Thyroid gland (tissue), 4 donors: ENCODE measurements at places on chromosomes 2 and 18. TPM values are rescaled to one million over a fixed set of nuclear protein-coding genes. Genes with fewer than 3 reads are reported as not detected.
A peak's percentile ranks its signal among the peaks of the same experiment; 100 is the strongest.

Gene AGXT
- not detected for total RNA-seq

Gene ZBTB7C
- total RNA-seq, result 41.7 TPM

Gene DSC3
- total RNA-seq, result 1.5 TPM

DNA sequence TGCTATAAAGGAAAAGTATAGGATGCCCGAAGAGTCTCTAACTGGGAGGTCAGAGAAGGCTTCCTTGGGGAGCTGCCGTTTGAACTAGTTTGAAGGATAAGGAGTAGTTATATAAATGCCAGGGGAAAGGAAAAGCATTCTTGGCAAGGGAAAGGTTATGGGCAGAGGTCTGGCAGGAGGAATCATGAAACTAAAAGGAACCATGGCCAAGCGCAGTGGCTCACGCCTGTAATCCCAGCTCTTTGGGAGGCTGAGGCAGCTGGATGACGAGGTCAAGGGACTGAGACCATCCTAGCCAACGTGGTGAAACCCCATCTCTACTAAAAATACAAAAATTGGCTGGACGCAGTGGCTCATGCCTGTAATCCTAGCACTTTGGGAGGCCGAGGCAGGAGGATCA lies 100.6 kb upstream of the MSH2 start:
- peaks cover 33% of the 10 kb centered on the region for H3K4me1 ChIP-seq
- H3K36me3 ChIP-seq, result no peaks in the 10 kb centered on the region
- DNase-seq, result no peak
- no peak overlapping the region for H3K4me3 ChIP-seq

- no peaks in the 10 kb centered on the region for H3K36me3 ChIP-seq
- DNase-seq, result no peak
- H3K27ac ChIP-seq, result no peak overlapping the region
- H3K4me3 ChIP-seq, result no peak overlapping the region
- no peaks in the 10 kb centered on the region for H3K4me1 ChIP-seq
Observed at GRCh38 chr2:216650626-216651257, 17.5 kb downstream of the IGFBP2 start.

DNA sequence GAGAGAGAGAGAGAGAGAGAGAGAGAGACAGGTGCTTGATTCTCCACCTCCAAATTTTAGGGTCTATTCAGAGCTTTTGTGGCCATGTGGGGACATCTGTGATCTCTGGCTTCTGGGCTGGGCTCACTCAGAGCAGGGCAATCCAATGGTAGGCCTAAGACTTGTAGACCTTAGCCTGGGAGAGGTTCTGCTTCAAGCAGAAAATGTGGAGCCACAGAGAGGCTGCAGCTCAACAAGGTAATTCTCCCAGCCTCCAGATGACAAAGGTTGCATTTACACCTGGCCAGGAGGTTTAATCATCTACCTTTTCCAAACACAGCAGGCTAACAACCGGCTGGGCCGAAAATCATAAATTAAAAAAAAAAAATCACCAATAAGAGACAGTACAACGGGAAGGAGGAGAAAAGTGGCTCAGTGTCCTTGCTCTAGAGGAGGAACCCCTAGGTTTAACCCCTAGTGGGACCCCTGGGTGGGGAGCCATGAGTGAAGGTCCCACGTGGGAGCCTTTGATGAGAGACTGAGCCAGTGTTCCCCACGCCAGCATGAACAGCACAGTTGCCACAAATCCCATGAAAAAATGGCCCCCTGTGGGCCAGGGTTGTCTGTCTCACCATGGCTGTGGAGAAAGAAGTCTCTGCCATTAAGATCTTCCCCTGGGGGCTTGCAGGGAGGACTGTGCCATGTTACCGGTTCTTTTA lies 124.0 kb upstream of the GATA6 start:
- DNase-seq, result no peak
- no peaks in the 10 kb centered on the region for H3K27me3 ChIP-seq
- H3K27ac ChIP-seq, result no peak overlapping the region
- H3K4me1 ChIP-seq, result peaks cover 8% of the 10 kb centered on the region

- H3K4me3 ChIP-seq, result peak overlapping the region; percentile 36
- H3K36me3 ChIP-seq, result no peaks in the 10 kb centered on the region
- H3K27me3 ChIP-seq, result no peaks in the 10 kb centered on the region
- peak overlapping the region; percentile 80 for H3K27ac ChIP-seq
Observed at GRCh38 chr18:25348386-25349130, 3.4 kb downstream of the ZNF521 start.

DNA sequence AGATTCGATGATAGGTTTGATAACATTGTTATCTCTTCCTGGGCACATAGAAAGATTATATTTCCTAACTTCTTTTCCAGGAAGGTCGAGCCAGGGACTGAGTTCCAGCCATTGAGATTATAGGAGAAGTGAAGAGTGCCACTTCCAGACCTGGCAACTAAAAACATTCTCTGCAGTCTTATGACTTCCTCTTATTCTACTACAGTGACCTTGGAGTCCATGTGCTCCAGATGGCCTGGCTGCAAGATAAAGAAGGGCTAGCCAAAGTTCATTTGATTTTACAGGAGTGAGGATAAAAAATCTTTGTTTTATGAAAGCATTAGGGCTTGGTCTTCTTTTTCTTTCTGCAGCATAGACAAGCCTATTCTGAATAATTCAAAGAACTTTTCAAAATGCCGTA lies 363.0 kb downstream of the FSIP2 start:
- H3K27ac ChIP-seq, result no peak overlapping the region
- H3K36me3 ChIP-seq, result no peaks in the 10 kb centered on the region
- DNase-seq, result no peak
- H3K4me3 ChIP-seq, result no peak overlapping the region

DNA sequence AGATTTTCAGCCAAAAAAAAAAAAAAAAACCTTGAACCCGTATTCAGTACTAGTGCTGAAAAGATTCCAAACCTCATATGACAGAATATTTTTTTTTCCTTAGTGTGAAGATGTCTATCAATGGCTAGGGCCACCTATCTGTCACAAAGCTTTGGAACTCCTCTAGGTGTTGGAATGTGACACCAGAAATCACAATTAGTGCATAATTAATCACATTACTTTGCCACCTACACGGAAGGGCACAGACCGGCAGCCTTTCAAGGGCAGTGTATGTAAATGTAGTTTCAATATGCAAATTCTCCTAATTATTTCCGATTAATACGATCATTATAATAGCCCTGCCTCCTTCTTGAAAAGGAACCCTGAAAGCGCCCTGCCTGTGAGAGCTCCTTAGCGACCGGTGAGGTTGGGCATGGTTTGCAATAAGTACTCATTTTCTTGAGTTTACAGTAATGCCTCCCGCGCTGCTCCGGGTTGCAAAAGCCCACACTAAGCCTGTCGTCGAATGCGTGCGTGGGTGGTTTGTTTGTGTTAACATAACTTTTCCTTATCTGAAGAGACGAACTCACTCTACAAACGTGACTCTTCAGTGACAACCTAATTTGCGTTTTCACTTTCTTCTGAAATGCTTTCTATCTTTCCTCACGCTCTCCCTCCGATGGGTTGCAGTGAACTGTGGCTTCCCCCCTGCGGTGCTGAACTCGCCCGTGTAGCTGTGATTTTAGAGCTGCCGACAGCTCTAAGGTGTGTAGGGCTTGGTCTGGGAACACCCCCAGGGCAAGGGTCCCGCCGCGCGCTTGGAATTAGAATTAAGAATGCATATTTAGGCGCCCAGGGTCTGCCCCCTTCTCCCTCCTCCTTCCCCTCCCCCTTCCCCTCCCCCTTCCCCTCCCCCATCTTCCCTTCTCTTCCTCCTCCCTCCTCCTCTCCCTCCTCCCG lies 765 bp upstream of the ID2 start:
- H3K27me3 ChIP-seq, result no peaks in the 10 kb centered on the region
- H3K4me3 ChIP-seq, result peak overlapping the region; percentile 73
- peaks cover 31% of the 10 kb centered on the region for H3K4me1 ChIP-seq
- no peaks in the 10 kb centered on the region for H3K36me3 ChIP-seq

DNA sequence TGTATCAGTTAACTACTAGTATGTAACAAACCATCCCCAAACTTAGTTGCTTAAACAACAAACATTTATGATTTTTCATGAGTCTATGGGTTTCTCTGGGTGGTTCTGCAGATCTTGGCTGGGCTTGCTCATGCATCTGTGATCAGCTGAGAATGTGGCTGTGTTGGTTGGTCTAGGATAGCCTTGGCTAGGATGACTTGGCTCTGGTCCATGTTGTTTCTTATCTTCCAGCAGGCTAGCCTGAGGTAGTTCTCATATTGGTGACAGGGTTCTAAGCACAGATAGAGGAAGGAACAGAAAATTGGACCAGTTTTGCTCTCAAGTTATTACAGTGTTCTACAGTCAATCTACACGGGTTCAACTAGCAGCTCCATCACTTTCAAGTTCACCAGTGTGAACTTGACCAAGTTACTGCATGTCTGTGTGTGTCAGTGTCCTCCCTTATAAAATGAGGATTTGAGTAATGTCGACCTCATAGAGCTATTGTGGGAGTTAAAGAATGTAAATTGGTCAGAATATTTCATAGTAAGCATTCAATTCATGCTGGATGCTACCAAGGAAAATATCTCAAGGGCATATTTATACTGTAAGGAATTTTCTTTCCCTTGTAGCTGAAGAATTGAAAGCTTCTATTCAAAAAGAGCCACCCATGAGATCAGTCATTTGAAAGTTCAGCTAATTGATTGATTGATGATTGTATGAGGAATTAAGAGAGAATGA lies 65.3 kb downstream of the MYO3B start:
- H3K4me3 ChIP-seq, result no peak overlapping the region
- H3K4me1 ChIP-seq, result no peaks in the 10 kb centered on the region
- DNase-seq, result no peak
- no peaks in the 10 kb centered on the region for H3K27me3 ChIP-seq
- H3K36me3 ChIP-seq, result no peaks in the 10 kb centered on the region

DNA sequence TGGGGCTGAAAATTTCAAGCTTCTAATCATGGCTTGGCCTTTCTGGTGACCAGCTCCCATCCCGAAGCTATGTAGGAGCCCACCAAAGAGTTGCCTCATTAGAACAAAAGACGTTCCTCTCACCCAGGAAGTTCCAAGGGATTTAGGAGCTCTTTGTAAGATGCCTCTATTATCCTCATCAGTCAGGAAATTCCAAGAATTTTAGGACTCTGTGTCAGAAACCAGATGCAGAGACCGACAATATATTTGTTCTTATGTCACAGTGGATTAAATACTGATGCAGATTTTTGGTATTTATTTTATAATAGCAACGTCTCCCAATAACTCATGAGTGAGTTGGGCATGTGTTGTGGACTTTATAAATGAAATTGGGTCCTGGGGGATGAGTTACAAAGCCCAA lies 91.8 kb upstream of the SKOR2 start:
- H3K27ac ChIP-seq, result no peak overlapping the region
- no peaks in the 10 kb centered on the region for H3K4me1 ChIP-seq
- no peaks in the 10 kb centered on the region for H3K27me3 ChIP-seq
- H3K36me3 ChIP-seq, result no peaks in the 10 kb centered on the region
- DNase-seq, result no peak
- no peak overlapping the region for H3K4me3 ChIP-seq

GRCh38 chr2:230877116-230877758 lies 12.5 kb downstream of the ITM2C start:
- H3K4me3 ChIP-seq, result no peak overlapping the region
- no peaks in the 10 kb centered on the region for H3K36me3 ChIP-seq
- H3K27ac ChIP-seq, result no peak overlapping the region
- no peaks in the 10 kb centered on the region for H3K4me1 ChIP-seq

DNA sequence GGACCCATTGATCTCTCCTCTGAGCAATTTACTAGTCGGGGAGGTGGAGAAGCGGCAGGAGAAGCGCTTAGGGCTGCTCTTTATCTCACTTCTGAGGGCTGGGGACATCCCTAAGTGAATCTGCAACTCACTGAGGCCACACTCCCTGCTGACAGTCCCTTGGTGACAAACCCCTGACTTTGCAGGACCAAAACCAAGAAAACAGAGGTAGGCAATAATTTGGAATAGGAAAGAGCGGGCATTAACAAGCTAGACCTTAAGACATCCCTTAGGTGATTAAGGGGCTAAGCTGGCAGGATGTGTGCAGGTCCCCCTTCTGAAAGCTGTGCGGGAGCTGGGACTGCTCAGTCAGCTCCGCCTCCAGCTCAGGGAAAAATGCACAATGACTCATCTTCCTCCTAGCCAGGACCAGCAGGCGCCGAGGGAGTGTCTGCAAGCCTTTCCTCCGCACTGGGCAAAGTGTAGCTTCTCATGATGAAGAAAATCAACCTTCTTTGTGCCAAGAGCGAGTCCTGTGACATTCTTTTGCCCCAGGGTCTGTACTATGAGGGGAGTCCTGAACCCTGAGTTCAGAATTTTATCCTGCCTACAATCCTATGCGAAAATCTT lies 63.3 kb downstream of the BOD1L2 start:
- no peak overlapping the region for H3K27ac ChIP-seq
- no peaks in the 10 kb centered on the region for H3K4me1 ChIP-seq
- no peak overlapping the region for H3K4me3 ChIP-seq

DNA sequence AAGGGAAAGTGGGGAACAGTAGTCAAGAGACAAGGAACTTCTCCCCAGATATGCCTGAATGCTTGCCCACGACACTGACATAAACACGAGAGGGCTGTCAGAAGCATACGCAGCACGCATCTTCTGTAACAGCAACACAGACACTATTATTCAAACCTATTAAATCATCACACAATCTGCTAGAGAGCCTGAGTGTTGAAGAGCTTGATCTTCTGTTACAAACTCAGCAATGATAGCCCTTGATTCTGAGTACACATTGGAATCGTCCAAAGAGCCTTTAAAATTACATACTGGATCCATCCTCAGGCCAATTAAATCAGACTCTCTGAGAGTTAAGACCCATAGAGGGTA lies 111.6 kb downstream of the ZNF521 start:
- no peaks in the 10 kb centered on the region for H3K36me3 ChIP-seq
- H3K27me3 ChIP-seq, result no peaks in the 10 kb centered on the region
- no peak overlapping the region for H3K27ac ChIP-seq
- DNase-seq, result no peak
- H3K4me1 ChIP-seq, result no peaks in the 10 kb centered on the region

DNA sequence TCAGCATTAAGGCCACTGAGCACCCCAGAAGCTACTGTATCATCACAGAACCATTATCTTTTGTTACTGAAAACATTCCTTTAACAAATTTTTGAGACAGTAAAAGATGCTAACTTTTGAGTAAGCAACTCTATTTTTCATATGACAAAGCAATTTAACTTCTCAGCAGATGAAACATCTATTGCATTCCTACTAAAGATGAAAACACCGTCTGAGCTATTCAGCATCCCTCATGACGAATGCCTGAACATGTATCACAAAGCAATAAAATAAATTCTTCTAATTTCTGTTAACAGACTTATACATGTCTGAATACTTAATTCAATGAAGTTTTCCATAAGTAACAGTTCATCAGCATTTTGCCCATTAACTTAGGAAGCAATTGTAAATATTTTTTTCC lies 23.9 kb downstream of the CHN1 start:
- H3K4me3 ChIP-seq, result no peak overlapping the region
- H3K4me1 ChIP-seq, result no peaks in the 10 kb centered on the region
- H3K27ac ChIP-seq, result no peak overlapping the region
- DNase-seq, result no peak
